Fibroblast of skin of scalp (primary cell): ENCODE measurements at places on chromosomes 12 and 14.

GRCh38 chr14:74697543-74697942, 15.3 kb downstream of the AREL1 start:
- peak; percentile 71 for DNase-seq

- DNase-seq, result peak; percentile 55
Measured at GRCh38 chr12:56931474-56931978, 2.7 kb downstream of the SDR9C7 start.

DNA sequence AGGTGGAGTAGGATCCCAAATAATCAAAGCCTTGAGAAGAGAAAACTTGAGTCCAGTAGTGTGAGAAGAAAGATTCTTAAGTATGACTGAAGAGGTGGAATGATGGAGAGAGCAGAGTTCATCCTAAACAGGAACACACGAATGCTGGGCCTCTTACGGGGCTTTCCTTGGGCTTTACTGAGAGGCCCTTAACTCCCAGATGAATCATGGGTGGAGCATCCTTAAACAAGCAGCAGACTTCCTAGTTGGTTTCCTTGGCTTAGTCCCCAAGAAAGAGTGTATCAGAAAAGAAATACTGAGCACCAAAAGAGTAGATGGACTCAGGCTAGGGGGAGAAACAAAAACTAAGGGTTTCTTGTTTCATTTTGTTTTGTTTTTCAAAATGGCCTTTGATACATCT, 132.5 kb downstream of the GPR135 start:
- DNase-seq, result peak; percentile 90

GRCh38 chr14:102086709-102086971, 204 bp downstream of the HSP90AA1 start:
- DNase-seq, result no peak

DNA sequence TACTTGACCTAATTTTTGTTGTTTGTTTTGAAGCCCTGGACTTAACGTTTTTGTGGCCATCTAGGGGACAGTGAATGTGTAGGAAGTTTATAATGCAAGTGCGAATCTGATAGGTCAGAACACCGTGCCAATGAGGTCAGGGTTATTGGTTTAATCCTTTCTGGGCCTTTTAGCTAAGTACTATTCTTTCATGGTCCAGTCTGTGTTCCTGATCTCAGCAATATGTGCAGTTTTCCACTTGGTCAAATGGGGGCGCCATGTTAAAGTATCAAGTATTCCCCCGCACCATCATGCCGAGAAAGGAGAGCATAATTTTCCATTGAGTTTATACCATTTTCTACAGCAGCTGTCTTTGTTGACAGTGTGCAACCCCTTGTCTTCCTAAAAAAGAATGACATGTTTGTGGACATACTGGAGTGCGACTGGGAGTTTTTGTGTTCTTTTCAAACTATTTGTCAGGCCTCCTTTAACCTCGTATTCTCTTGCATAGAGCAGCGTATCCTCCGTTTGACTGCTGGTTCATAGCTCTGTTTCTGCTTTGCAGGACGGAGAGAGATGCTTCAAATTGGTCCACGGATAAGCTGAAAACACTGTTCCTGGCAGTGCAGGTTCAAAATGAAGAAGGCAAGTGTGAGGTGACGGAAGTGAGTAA, 1.3 kb downstream of the AHSA1 start:
- DNase-seq, result peak; percentile 71

DNA sequence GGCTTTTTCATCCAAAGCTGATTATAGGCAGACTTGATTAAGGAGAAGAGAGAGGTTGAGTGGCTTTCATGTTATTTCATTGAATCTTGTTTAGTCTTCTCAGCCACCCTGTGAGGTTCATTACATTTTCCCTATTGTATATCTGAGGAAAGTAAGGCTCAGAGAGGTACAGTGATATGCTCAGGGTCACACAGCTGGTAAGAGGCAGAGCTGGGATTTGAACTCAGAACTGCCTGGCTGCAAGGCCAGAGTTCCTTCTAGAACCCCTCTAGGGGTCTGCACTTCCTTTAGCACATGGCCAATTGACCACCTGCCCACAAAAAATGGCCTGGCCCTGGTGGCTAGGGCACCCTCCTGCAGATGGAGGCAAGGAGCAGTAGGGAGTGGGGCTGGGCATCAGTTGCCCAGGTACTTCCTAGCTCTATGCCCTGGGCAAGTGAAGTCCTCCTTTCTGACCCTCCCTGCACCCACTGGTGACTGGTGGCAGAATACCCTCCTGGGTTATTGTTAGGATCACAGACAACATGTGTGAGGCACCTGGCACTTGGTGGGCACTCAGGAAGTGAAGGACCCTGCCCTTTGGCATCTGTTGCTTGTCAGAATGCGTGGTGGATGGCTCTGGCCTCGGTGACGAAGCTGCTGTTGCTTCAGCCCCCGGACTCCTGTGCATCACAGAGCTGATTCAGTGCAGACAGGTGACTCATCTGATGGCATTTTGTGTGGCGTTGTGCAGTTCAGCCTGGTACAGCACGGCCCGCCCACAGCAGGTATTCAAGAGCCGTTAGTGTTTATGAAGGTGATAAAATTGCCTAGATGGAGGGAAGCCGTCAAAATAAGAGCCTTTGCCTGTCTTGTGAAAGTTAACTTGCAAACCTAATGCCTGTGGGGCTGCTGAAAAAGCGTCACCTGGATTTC, 115.8 kb downstream of the SLC25A47 start:
- peak; percentile 42 for DNase-seq

DNA sequence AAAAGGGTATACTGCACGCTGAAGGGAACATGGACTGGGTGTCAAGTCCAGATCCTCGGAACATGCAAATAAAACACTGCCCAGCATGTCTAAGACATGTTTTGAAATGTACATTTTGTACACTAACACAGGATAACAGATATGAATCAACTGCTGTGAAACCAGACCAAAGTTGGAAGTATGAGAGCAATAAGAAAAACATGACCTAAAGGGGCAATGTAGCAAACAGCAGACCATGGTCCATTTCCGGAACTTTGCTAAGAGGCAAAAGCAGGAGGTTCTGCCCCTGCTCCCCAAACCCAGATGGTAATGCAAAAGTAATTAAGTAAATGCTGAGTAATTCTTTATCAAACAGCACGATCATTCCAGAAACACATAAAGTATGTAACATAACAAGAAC, 125.2 kb downstream of the SLC25A21 start:
- DNase-seq, result no peak

- peak; percentile 56 for DNase-seq
Measured at GRCh38 chr14:50714450-50715073, 46.5 kb upstream of the SAV1 start.

DNA sequence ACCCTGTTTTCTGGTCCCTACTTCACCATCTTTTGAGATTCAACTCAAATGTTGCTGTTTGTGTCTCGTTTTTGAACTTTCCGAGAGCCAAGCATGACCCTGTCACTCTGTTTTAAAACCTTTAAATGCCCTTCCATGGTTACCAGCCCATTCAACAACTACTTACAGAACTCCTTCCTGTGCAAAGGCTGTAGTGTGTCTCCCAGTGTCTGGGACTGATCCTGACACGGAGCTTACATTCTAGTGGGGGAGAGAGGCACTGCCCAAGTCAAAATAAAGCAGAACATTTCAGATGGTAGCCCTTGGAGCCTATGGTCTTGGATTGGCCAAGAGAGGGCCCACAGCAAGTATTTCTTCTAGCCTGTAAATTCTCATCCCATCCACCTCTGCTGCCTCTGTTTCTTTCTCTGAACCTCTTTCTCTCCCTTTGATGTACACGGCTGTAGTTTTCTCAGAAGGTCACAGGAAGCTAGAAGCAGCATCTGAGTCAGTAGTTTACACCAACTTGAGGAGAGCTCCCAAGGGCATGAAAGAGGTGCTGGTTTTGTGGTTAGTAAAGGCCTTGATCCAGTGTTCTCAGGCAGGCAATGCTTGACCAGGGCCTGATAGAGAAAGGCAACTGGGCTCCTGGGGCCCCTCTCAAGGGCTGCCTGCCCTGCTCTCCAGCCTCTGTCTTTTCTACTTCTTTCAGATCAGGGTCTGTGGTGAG, 42.3 kb upstream of the SLC24A4 start:
- DNase-seq, result no peak

- DNase-seq, result no peak
Measured at GRCh38 chr12:128137140-128137539, 129.8 kb upstream of the TMEM132C start.

- peak; percentile 72 for DNase-seq
Measured at GRCh38 chr14:21264025-21264801, 5.0 kb downstream of the HNRNPC start.

DNA sequence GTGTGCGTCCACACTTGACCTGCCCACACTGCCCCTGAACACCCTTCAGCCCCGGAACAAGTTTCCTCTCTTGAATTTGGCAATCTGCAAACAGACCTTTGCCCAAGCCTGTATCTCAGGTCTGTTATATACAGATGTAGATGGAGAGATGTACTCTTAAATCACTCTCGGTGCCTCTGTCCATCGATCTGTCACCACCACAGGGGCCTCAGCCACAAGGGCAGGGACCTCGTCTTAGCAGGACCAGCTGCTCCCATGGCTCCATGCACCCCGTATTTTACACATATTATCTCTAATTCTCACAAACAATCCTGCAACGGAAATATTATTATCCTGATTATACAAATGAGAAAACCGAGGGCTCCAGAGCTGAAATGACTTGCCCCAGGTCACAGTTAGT, 313.4 kb downstream of the BCL11B start:
- DNase-seq, result no peak

- no peak for DNase-seq
Measured at GRCh38 chr12:52434760-52435530, 774 bp upstream of the KRT75 start.

DNA sequence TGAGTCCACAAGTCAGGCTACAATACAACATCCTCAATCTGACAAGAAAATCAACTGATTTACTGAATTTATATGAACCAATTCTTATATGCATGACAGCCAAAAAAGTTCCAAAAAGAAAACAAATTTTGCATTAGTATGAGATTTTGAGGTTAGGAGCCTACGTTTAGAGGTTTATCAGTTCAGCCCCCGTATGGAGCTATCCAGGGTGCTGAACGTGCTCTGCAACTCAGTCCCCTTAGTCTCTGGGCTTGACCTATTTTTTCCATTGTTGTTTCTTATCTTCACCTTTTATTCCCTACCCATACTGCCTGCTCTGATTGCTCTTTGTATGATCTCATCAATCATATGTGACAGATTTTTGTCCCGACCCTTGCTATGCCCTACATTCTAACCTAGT, 693.0 kb downstream of the NRXN3 start:
- DNase-seq, result peak; percentile 45

DNA sequence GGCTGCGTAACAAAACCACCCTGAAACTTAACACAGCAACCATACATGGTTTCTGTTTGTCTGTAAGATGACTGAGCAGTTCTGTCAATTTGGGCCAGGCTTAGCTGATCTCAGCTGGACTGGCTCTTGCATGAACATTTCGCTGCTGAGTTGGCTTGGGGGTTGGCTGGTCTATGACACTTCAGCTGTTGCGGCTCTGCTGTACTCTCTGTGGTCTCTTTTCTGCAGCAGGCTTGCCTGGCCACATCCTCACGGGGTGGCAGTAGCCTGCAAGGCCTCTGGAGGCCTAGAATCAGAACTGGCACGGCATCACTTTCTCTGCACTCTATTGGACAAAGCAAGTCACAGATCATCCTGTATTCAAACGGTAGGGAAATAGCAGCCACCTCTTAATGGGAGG, 216.2 kb downstream of the BCL11B start:
- no peak for DNase-seq

GRCh38 chr12:123938679-123939480, 33.8 kb downstream of the CCDC92 start:
- DNase-seq, result peak; percentile 25
